Activated T-helper 2 cell treated with anti-CD3 and anti-CD28 coated beads, Interferon-gamma antibody, Interleukin-2, Interleukin-4, amounts not matched to agents 10 μg/mL and 5 μg/mL and 100 μg/mL, durations not matched to agents 14 hours and 24 hours and 36 hours (primary cell): ENCODE measurements at places on chromosomes 11 and 22. TPM values are rescaled to one million over a fixed set of nuclear protein-coding genes. Genes with fewer than 3 reads are reported as not detected.

DNA sequence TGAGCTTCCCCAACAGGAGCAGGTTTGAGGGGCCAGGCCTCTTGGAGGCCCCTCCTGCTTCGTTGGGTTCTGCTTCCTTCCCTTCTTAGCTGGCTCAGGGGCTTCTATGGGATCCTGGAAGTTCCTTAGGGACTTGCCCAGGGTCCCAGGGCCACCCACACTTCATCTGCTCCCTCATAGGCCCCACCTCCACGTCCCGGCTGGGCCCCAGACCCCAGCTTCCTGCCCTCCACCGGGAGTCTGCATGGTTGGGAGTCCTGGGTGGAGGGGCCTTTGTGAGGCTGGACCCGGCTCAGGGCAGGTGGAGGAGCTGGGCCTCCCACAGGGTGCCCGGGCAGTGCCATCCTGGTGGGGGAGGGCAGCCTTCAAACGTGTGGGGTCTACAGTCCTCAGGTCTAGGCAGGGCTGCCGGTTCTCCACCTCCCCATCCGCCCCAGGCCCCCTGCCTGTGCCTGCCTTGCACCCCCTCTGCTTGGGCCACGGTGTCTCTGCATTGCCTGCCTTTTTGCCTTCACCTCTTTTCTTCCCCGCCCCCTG lies 11.6 kb downstream of the OTUB1 start:
- no peak for DNase-seq
- H3K4me1 ChIP-seq = peaks cover 5% of the 10 kb centered on the region

GRCh38 chr22:50435291-50436014 lies 39.4 kb downstream of the SBF1 start:
- H3K36me3 ChIP-seq = peaks cover 20% of the 10 kb centered on the region
- no peak overlapping the region for H3K27ac ChIP-seq
- no peak overlapping the region for H3K4me3 ChIP-seq
- DNase-seq = no peak
- H3K27me3 ChIP-seq = no peaks in the 10 kb centered on the region

- no peaks in the 10 kb centered on the region for H3K36me3 ChIP-seq
- DNase-seq = no peak
- peaks cover 3% of the 10 kb centered on the region for H3K27me3 ChIP-seq
- H3K4me3 ChIP-seq = no peak overlapping the region
Observed at GRCh38 chr22:46560696-46561295, 23.4 kb upstream of the CELSR1 start.

GRCh38 chr11:70488171-70488703 lies 89.9 kb downstream of the CTTN start:
- H3K27me3 ChIP-seq = no peaks in the 10 kb centered on the region
- no peak overlapping the region for H3K27ac ChIP-seq
- H3K4me1 ChIP-seq = no peaks in the 10 kb centered on the region
- no peak for DNase-seq
- no peaks in the 10 kb centered on the region for H3K36me3 ChIP-seq

GRCh38 chr11:20042811-20043341 lies 117.4 kb downstream of the DBX1 start:
- no peaks in the 10 kb centered on the region for H3K36me3 ChIP-seq
- no peak overlapping the region for H3K4me3 ChIP-seq
- H3K27ac ChIP-seq = no peak overlapping the region
- peaks cover 2% of the 10 kb centered on the region for H3K27me3 ChIP-seq
- no peak for DNase-seq

DNA sequence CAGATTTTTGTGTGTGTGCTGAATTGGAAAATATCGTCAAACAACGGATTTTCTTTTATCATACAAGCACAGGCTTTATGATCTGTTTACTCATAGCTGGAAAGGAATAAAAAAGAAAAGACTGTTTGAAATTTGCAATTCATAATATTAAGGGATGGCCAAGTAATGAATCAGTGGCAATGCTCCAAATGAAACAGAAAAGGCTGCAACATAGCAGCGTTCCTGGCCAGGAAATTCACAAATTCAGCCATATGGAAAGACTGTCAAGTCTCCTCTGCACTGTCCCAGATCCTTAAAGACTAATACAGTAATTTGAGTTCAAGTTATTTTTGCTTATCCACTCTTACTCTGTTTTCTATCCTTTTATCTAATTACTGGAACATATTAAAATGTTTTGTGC lies 98.2 kb downstream of the MSANTD4 start:
- H3K27ac ChIP-seq = no peak overlapping the region
- DNase-seq = no peak
- H3K36me3 ChIP-seq = no peaks in the 10 kb centered on the region
- no peaks in the 10 kb centered on the region for H3K27me3 ChIP-seq

GRCh38 chr11:66126808-66127555 lies 56.9 kb downstream of the PACS1 start:
- H3K27me3 ChIP-seq = no peaks in the 10 kb centered on the region
- DNase-seq = peak; percentile 48
- H3K4me1 ChIP-seq = peaks cover 56% of the 10 kb centered on the region
- H3K4me3 ChIP-seq = peak overlapping the region; percentile 67

DNA sequence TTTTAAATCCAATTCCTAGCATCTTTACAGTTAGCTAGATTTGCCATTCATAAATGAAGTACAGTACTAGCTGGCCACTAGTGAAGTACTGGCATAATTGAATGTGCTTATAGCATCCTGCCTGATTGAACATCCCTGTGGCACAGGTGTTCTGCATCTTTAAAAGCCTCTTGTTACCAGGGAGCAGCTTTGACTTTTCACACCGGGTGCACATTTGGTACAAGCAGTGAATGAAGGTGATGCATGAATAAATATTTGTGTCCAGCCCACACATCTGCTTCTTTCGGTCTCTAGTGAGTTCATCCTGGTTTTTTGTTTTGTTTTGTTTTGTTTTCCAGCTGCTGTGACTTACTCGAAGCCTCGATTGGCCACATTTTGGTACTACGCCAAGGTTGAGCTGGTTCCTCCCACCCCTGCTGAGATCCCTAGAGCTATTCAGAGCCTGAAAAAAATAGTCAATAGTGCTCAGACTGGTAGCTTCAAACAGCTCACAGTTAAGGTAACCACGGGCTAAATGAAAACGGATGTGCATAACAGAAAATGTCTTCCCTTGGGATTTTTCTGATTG lies 5.3 kb downstream of the ATP5MG start:
- no peak overlapping the region for H3K27ac ChIP-seq
- no peaks in the 10 kb centered on the region for H3K27me3 ChIP-seq
- no peak overlapping the region for H3K4me3 ChIP-seq

DNA sequence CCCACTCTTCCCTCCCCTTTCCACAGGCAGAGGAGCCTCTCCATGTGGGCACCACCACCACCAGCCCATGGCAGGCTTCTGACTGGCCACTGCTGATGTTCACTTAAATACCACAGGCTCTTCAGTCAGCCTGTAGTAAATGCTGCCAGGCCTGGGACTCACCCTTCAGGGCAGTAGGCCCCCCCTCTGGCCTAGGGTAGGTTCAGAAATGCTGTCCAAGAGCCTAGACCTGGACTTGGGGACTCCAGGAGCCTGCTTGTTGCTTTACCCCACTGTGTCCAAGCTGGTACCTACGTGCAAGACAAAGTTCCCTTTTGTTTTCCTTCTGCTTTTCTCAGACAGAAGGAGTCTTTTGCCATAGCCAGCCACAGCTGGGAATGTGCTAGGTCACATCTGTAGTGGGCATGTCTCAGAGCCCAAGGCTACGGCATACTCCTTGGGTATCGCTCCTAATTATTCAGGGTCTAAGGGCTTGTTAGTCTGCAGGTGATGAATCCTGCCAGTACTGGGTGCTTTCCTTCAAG lies 38.6 kb downstream of the TMEM135 start:
- no peak overlapping the region for H3K27ac ChIP-seq
- H3K36me3 ChIP-seq = peaks cover 49% of the 10 kb centered on the region
- no peak overlapping the region for H3K4me3 ChIP-seq
- no peaks in the 10 kb centered on the region for H3K27me3 ChIP-seq
- H3K4me1 ChIP-seq = peaks cover 7% of the 10 kb centered on the region

- DNase-seq = no peak
- peak overlapping the region; percentile 47 for H3K4me3 ChIP-seq
- no peak overlapping the region for H3K27ac ChIP-seq
- H3K4me1 ChIP-seq = peaks cover 1% of the 10 kb centered on the region
Observed at GRCh38 chr22:39457556-39458443, 988 bp downstream of the MGAT3 start.

Gene SUSD2
- total RNA-seq = 0.32 and 0.64 TPM in 2 replicates

Gene RBX1
- 103 and 110 TPM in 2 replicates for total RNA-seq

Gene C11orf87
- not detected in 2 replicates for total RNA-seq

Gene MMP8
- total RNA-seq = not detected in 2 replicates

Gene QSER1
- 17.9 and 18.2 TPM in 2 replicates for total RNA-seq

Gene TEX54
- 1.2 TPM in 1 of 2 replicates, not detected in the other for total RNA-seq

Gene SCUBE1
- total RNA-seq = not detected in 2 replicates

Gene TTC36
- 0.39 and 0.78 TPM in 2 replicates for total RNA-seq

Gene SNX32
- total RNA-seq = 0.64 and 0.96 TPM in 2 replicates

Gene PAAF1
- 25.4 and 28.7 TPM in 2 replicates for total RNA-seq

Gene RIC3
- 2.3 and 3.2 TPM in 2 replicates for total RNA-seq

Gene MRGPRE
- total RNA-seq = not detected in 2 replicates
